Activated CD4-positive, alpha-beta memory T cell treated with anti-CD3 and anti-CD28 coated beads, Interleukin-2, amount 10 ng/mL, durations not matched to agents 7 days and 5 days (primary cell): ENCODE measurements at places on chromosomes 11 and 22. TPM values are rescaled to one million over a fixed set of nuclear protein-coding genes. Genes with fewer than 3 reads are reported as not detected.

DNA sequence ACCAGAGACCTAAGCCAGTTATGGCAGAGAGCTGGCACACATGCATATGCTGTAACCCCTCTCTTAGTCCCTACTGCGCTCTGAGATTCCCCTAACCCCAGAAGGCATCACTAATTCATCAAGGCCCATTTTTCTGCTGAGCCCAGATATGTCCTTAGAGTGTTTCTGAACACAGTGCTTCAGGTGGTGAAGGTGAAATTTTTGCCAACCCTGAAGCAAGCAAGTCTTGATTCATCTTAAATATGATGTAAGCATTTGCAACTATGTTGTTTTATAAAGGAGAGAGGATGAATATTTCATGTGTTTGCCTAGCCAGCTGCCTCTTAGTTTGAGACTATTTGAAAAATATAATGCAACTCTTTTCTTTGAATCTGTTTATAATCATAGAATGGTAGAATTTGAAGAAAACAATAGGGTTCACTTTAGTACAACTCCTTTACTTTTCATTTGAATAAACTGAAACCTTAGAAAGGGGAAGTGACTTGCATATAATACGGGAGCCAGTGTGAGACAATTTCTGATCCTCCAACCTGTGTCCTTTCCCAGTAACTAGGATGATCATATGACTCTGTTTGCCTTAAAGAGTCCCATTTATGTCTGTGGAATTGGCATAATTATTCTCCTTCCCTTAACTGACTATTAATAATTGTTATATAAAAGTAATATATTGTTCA is 194.3 kb upstream of the MTNR1B start:
- DNase-seq, result no peak

DNA sequence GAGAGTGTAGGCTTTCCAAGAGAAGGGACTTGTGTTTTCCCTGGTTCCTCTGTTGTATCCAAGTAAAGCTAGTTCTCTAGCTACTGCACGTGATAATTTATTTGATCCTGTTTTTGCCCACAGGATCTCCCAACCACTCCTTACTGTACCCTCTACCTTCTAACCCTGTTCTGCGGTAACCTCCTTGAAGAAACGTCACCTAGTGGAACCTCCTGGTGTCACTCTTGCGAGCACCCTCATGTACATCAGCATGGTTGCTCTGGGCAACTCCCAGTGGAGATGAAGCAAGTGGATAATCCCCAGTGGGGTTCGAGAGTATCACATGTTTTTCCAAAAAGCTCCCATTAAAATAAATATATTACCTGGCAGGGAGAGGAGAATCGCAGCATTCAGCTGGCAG is 108.9 kb upstream of the CLMP start:
- no peak for DNase-seq

The LRRC55 gene
- total RNA-seq, result not detected

DNA sequence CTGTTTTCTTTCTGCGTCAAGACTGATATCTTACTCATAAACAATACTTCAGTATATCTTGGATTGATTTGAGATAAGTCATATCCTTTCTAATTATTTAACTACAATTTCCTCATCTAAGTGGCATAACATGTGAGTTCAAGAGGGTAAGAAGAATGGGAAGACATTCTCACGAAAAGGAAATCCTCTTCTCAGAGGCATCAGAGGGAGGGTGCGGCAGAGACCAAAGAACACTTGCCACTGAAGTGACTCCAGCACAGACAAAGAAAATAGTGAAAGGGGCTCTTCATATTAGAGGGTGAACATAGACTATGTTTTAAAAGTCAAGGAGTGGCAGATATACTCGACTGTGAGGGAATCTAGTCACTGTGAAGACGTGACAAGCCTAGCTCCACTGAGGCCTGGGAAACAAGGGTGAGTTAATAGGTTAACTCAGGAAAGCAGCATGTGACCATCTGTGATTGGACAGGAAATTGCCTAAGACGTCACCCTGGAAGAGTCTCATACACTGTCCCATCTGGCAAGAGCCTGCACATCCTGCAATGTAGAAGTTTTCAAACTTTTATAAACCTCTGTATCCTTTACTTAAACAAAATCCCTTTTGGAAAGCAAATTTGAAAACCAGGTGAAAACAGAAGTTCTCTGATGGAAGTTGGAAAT is 1.9 kb upstream of the MMP1 start:
- no peak for DNase-seq

The DDI1 gene
- total RNA-seq, result not detected

The ANKRD49 gene
- total RNA-seq, result 27.0 TPM

The SPI1 gene
- total RNA-seq, result not detected

The NPTXR gene
- total RNA-seq, result 1.3 TPM

GRCh38 chr11:57155838-57156607 is 25.7 kb upstream of the LRRC55 start:
- DNase-seq, result no peak
